ENCODE measurements at places on chromosomes 11 and 22. TPM values are rescaled to one million over a fixed set of nuclear protein-coding genes. Genes with fewer than 3 reads are reported as not detected.
A peak's percentile ranks its signal among the peaks of the same experiment; 100 is the strongest.

DNA sequence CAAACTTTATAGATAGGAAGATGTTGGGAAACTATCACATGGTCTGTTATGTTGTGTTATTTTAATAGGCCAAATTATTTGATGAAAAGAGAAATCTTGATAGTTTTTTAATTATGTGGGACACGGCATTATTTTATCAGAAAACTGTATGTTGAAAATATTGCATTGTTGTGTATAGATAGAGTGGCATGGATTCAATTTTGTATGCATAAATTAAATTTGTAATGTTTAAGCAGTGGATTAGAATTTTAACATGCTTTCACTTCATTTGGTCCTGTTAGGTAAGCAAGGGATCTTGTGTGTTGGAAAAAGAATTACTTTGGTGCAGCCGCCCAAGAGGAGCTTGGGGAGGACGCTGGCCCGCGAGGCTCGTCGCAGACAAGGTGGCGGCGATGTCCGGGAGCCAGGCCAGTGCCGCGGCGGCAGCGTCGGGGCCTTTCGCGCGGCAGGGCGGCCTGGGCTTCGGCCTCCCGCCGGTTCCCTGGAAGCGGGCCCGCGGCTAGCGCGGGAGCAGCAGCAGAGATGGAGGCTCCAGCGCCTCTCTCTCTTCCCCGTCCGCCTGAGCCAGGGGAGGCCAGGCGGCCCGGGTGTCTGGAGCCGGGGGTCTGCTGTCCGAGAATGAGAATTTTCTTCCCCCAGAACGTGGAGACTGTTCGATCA, 82.7 kb downstream of the GGT1 start:
- H3K27me3 ChIP-seq = peaks cover 18% of the 10 kb centered on the region
- H3K4me1 ChIP-seq = no peaks in the 10 kb centered on the region
- DNase-seq = no peak
- no peaks in the 10 kb centered on the region for H3K36me3 ChIP-seq

DNA sequence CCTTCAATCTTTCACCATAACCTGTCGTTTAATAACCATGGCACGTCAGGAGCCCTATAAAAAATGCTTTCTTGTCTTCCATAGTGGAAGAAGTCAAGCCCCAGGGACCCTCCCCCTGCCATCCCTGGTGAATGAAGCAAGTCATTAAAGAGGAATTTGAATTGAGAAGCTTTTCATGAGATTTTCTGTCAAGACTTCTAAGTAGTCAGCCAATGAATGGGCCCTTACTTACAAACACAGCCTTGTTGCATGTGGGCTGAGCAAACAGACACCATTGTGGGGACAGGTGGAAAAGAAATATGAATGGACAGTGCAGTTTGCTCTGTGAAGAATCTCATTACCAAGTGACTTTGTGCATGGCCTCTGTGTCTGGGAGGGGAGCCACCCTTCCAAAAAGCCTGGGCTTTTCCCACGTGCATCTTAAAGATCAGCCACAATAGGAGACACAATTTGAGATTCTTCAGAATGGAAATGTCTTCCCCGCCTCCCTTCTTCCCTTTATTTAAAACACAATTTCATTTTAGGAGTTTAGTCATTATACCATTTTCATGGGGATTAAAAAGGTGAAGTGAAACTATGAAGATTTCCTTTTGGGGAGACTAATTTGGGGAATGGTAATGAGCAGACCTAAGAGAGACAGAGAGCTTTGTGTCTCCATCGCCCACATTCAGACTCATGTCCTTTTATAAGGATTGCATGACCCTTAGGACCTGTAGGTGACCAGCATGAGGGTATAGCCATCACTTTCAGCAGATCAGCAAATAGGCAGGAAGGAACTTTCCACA, 152.0 kb downstream of the LRRC4C start:
- no peak overlapping the region for H3K27ac ChIP-seq
- no peak for DNase-seq
- no peaks in the 10 kb centered on the region for H3K4me1 ChIP-seq
- no peaks in the 10 kb centered on the region for H3K27me3 ChIP-seq
- no peaks in the 10 kb centered on the region for H3K36me3 ChIP-seq

- peaks cover 10% of the 10 kb centered on the region for H3K27me3 ChIP-seq
- peak overlapping the region; percentile 78 for H3K4me3 ChIP-seq
- H3K36me3 ChIP-seq = no peaks in the 10 kb centered on the region
- H3K4me1 ChIP-seq = peaks cover 43% of the 10 kb centered on the region
Observed at GRCh38 chr11:57459164-57460021, 935 bp upstream of the RTN4RL2 start.

DNA sequence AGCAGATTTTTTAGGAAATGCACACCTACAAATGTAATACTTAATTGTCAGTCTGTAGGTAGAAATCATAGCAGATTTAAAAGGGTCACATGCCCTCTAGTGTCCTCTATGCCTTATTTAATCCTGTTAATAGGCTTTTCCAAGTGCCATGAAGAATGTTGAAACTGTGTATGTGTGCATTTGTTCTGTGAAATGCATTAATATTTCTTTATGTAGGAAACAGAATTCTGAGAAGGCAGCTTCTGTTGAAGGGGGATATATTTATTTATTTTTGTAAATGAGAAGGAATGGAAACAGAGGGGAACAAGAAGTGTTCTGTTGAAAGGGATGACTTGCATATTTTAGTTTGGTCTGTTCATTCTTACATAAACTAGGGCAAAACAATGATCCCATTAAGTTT, 51.0 kb downstream of the SVIP start:
- H3K4me1 ChIP-seq = no peaks in the 10 kb centered on the region
- no peak for DNase-seq
- no peak overlapping the region for H3K4me3 ChIP-seq
- no peaks in the 10 kb centered on the region for H3K36me3 ChIP-seq
- no peaks in the 10 kb centered on the region for H3K27me3 ChIP-seq

Gene MARK2
- total RNA-seq = 66.6 TPM

GRCh38 chr22:42388130-42388797, 43.9 kb downstream of the NFAM1 start:
- no peak overlapping the region for H3K27ac ChIP-seq
- no peaks in the 10 kb centered on the region for H3K36me3 ChIP-seq
- H3K27me3 ChIP-seq = no peaks in the 10 kb centered on the region

Gene KDM4E
- total RNA-seq = not detected

DNA sequence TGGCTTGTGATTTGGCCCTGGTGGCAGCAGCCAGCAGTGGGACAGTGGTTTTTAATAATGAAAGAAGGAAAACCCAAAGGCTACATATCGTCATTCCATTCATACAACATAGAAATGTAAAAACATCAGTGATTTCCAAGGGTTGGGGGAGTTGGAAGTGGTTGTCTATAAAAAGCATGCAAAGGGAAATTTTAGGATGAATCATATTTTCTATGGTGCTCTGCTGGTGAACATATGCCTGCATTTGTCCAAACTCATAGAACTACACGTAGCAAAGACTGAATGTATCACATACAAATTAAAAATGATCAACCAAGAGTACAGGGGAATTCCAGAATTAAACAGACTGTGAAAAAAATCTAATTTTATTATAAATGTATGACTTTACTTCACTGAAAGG, 11.1 kb downstream of the OR5B3 start:
- DNase-seq = no peak
- H3K4me3 ChIP-seq = no peak overlapping the region
- no peaks in the 10 kb centered on the region for H3K4me1 ChIP-seq
- no peaks in the 10 kb centered on the region for H3K36me3 ChIP-seq
- no peak overlapping the region for H3K27ac ChIP-seq
- no peaks in the 10 kb centered on the region for H3K27me3 ChIP-seq

Gene EHF
- total RNA-seq = not detected

DNA sequence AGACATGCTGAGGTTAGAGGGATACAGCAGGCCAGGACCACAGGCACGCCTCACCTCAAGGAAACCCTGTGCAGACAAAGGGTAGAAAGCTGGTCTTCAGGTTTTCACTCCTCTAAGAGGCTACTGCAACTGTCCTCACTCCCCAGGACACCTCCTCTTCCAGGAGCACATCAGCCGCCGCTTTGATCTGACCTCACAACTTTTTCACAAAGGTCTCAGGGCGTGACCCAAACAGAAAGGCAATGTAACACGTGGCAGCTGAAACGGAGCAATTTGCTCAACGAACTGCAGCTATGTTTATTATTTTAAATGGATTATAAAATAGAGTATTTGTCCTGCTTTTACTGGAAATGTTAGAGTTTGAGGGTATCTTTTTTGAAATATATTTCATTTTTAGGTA, 46.1 kb downstream of the LARGE1 start:
- H3K27ac ChIP-seq = no peak overlapping the region
- no peaks in the 10 kb centered on the region for H3K27me3 ChIP-seq
- no peak overlapping the region for H3K4me3 ChIP-seq
- no peak for DNase-seq

DNA sequence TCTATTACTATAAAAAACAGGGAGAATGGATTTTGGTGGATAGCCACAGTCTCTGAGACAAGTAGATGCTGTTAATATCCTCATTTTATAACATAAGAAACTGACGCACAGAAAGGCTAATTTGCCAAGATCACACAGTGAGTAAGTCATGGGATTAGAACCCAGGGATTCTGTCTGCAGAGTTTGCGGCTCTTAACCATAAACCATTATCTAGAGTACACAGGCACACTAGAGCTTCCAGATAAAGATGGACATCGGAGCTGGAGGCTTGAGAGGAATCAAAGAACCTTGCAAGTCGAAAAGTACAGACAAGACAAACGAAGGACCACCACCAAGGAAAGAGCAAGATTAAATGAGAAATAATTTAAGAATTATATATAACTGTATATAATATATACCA, 11.3 kb downstream of the LGALS12 start:
- no peaks in the 10 kb centered on the region for H3K27me3 ChIP-seq
- peaks cover 9% of the 10 kb centered on the region for H3K4me1 ChIP-seq
- no peak overlapping the region for H3K4me3 ChIP-seq
- no peak overlapping the region for H3K27ac ChIP-seq
- DNase-seq = no peak

DNA sequence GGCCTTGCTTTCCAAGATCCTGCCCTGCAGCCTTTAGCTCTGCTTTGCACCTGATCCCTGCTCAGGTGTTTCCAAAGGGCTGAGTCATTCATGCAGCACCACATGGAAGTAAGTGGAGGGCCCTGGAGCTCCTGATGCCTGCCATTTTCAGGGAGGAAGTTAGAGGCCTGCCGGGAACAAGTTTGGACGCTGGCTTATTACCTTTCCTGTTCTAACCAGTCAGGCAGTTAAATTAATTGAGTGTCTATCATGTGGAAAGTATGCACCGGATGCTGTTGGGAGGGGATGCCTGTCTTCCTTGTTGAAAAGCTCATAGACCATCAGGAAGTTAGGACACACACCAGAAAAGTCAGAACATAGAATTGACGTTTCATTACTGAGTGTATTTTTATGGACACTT, 73.7 kb upstream of the PLET1 start:
- no peak overlapping the region for H3K27ac ChIP-seq
- no peaks in the 10 kb centered on the region for H3K27me3 ChIP-seq
- DNase-seq = no peak
- no peaks in the 10 kb centered on the region for H3K4me1 ChIP-seq

GRCh38 chr22:46467006-46467405, 70.4 kb downstream of the CELSR1 start:
- DNase-seq = no peak
- H3K36me3 ChIP-seq = no peaks in the 10 kb centered on the region
- no peak overlapping the region for H3K27ac ChIP-seq
- H3K27me3 ChIP-seq = no peaks in the 10 kb centered on the region

GRCh38 chr22:19844377-19845053, 10.2 kb downstream of the GNB1L start:
- peak; percentile 63 for DNase-seq
- peaks cover 8% of the 10 kb centered on the region for H3K36me3 ChIP-seq
- H3K4me1 ChIP-seq = peaks cover 26% of the 10 kb centered on the region

Gene TMEM191C
- 4.1 TPM for total RNA-seq

Gene IL17REL
- 0.57 TPM for total RNA-seq

Gene MMP27
- not detected for total RNA-seq

Gene GSTP1
- 55.7 TPM for total RNA-seq

Gene TEX54
- total RNA-seq = not detected
